Osteoblast (primary cell): ENCODE measurements at places on chromosomes 16 and 17. TPM values are rescaled to one million over a fixed set of nuclear protein-coding genes. Genes with fewer than 3 reads are reported as not detected.
A peak's percentile ranks its signal among the peaks of the same experiment; 100 is the strongest.

GRCh38 chr17:73200476-73200875, 7.6 kb downstream of the COG1 start:
- no peak overlapping the region for H3K27ac ChIP-seq
- H3K36me3 ChIP-seq, result peaks cover 85% of the 10 kb centered on the region
- no peaks in the 10 kb centered on the region for H3K27me3 ChIP-seq
- H3K4me3 ChIP-seq, result no peak overlapping the region
- no peak for DNase-seq
- H3K4me1 ChIP-seq, result no peaks in the 10 kb centered on the region

DNA sequence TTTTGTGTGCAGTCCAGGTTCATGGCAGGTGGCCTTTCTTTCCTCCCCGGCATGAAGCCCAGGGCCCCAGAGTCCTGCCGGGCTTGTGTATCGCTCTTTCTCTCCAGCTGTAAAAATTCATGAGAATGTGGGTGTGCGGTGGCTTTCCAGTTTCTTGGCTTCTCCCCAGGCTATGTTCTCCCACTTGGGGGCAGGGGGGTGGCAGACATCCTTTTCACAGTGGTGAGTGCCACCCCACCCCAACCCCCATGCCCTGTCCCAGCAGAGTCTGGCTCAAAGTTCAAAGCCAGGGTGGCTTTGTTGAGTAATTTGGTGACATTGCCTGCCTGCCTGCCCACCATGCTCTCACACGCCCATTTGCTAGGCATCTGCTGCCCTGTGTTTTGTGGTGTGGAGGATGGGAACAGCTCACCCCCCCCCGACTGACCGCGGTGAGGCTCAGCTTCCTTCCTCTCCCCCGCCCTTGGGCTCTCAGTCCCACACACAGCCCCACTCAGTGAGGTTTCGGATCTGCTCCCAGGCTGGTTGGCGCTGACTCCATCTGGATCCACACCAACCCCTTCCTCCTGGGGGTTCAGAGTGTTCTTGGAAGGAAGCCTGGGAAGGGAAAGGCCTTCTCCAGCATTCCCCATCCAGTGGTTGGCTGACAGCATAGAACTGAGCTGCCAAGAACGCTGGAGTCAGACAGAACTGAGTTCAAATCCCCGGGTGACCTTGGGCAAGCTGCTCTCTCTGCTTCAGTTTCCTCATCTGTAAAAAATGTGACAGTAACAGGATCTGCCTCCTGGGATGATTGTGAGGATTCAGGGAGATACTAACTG, 36.0 kb downstream of the CHD9 start:
- H3K4me3 ChIP-seq, result peak overlapping the region; percentile 51
- peak overlapping the region; percentile 95 for H3K27ac ChIP-seq
- H3K4me1 ChIP-seq, result peaks cover 37% of the 10 kb centered on the region

DNA sequence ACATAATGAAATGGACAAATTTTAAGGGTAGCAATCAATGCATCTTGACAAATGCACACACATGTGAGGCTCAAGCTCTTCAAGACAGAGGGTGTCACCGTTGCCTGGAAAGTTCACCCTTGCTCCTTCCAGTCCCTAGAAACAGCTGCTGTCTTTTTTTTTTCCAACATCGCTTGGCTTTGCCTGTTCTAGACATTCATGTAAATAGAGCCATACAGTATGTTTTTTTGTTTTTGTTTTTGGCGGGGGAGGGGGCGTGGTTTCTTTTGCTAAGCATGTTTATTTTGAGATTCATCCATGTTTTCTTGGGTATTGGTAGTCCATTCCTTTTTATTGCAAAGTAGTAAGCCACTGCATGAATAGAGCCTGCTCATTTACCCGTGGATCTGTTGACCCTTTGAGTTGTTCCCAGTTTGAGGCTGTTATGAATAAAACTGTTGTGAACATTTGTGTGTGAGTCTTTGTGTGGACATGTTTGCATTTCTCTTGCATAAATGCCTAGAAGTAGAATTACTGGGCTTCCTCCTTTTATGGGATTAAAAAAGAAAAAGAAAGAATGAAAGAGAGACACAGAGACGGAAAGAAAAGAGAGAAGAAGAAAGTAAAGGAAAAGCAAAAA, 78.4 kb downstream of the NT5M start:
- H3K4me3 ChIP-seq, result no peak overlapping the region
- H3K4me1 ChIP-seq, result no peaks in the 10 kb centered on the region
- no peak overlapping the region for H3K27ac ChIP-seq
- H3K27me3 ChIP-seq, result peaks cover 34% of the 10 kb centered on the region
- peak; percentile 36 for DNase-seq
- no peaks in the 10 kb centered on the region for H3K36me3 ChIP-seq

DNA sequence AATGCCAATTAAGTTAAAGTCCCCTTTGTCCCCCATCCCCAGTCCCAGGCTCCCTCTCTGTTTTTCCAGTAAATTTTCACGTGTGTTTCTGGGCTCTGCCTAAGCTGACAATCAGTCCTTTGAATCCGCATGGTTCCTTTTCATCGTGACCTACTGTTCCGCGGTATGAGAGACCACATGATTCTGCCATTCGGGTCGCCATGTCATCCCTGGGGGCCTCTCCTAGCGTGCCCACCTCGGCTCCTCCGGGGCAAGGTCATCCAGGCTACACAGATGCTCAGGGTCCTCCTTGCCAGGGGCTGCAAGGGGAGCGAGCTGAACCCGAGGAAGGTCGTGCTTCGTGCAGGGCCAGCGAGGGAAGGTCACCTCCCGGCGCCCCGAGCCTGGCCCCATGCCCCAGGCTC, 157.6 kb downstream of the RAB11FIP4 start:
- peak; percentile 89 for DNase-seq
- H3K4me3 ChIP-seq, result peak overlapping the region; percentile 96

- no peaks in the 10 kb centered on the region for H3K27me3 ChIP-seq
- H3K36me3 ChIP-seq, result no peaks in the 10 kb centered on the region
- H3K4me3 ChIP-seq, result no peak overlapping the region
Observed at GRCh38 chr16:6684076-6684673, 648.5 kb upstream of the RBFOX1 start.

GRCh38 chr17:36849871-36850348, 87.4 kb upstream of the LHX1 start:
- H3K36me3 ChIP-seq, result no peaks in the 10 kb centered on the region
- H3K4me1 ChIP-seq, result peaks cover 17% of the 10 kb centered on the region
- no peaks in the 10 kb centered on the region for H3K27me3 ChIP-seq
- no peak overlapping the region for H3K4me3 ChIP-seq
- DNase-seq, result no peak

DNA sequence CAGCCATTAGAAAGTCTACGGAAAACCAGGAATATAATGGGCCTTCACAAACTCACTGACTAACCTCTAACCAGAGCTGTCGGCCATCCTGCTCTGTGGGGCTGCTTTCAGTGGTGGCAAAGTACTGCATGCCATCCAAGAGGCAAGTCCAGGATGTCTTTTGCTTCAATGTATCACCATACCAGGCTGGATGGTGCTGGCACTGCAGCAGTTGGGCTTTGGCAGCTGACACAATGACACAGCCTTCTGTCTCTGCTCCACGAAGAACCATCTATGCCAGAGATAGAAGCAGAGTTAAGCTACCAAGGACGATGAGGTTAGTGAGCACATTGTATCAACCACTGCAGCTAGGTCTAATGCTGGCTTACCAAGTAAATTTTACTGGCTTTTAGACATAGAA, 9.7 kb upstream of the RSKR start:
- peaks cover 85% of the 10 kb centered on the region for H3K36me3 ChIP-seq

- DNase-seq, result peak; percentile 21
- peaks cover 5% of the 10 kb centered on the region for H3K4me1 ChIP-seq
- H3K4me3 ChIP-seq, result no peak overlapping the region
- peaks cover 31% of the 10 kb centered on the region for H3K27me3 ChIP-seq
- no peaks in the 10 kb centered on the region for H3K36me3 ChIP-seq
Observed at GRCh38 chr16:85696781-85697180, 8.0 kb upstream of the GINS2 start.

- no peaks in the 10 kb centered on the region for H3K27me3 ChIP-seq
- H3K4me1 ChIP-seq, result peaks cover 30% of the 10 kb centered on the region
- H3K36me3 ChIP-seq, result no peaks in the 10 kb centered on the region
- no peak for DNase-seq
- no peak overlapping the region for H3K4me3 ChIP-seq
- H3K27ac ChIP-seq, result no peak overlapping the region
Observed at GRCh38 chr16:25038239-25038954, 23.2 kb upstream of the ARHGAP17 start.

DNA sequence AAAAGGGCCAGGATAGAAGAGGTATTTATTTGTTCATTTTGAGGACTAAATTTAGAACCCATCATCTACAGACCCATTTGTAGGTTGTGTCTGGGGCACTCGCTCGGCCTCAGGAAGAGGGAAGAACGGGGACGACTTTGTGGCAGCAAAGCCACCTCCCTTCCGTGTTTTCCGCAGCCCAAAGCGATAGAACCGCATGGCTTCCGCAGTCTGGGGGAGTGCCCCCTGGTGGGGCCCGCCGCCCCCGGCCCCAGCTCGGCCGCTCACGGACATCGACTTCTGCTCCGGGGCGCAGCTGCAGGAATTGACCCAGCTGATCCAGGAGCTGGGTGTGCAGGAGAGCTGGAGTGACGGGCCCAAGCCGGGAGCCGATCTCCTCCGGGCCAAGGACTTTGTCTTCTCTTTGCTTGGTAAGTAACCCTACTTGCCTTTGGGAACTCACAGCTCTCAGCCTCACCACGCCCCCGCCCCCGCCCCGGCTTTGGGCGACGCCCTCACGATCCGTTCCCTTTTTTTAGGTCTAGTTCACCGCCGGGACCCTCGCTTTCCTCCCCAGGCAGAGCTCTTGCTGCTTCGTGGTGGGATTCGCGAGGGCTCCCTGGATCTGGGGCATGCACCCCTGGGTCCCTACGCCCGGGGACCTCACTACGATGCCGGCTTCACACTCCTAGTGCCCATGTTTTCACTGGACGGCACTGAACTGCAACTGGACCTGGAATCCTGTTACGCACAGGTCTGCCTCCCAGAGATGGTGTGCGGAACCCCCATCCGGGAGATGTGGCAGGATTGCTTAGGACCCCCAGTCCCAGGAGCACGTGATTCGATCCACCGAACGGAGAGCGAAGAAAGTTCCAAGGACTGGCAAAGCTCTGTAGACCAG, 681 bp downstream of the TMEM102 start:
- H3K4me3 ChIP-seq, result peak overlapping the region; percentile 68
- H3K4me1 ChIP-seq, result peaks cover 23% of the 10 kb centered on the region
- H3K36me3 ChIP-seq, result no peaks in the 10 kb centered on the region
- H3K27ac ChIP-seq, result no peak overlapping the region
- peaks cover 39% of the 10 kb centered on the region for H3K27me3 ChIP-seq

GRCh38 chr17:81902023-81902652, at the start of gene NPB:
Gene NPB (plus strand): TSS chr17:81902238. CDS start chr17:81902278, 40 bp downstream.
- H3K4me3 ChIP-seq, result peak within 1 kb of the TSS; percentile 55
- peaks cover 18% of the 10 kb centered on the region for H3K36me3 ChIP-seq
- H3K27me3 ChIP-seq, result no peaks in the 10 kb centered on the region
- peak; percentile 87 for DNase-seq
- H3K27ac ChIP-seq, result no peak within 1 kb of the TSS

- H3K4me3 ChIP-seq, result peak overlapping the region; percentile 42
- DNase-seq, result peak; percentile 41
- H3K4me1 ChIP-seq, result peaks cover 24% of the 10 kb centered on the region
- peak overlapping the region; percentile 82 for H3K27ac ChIP-seq
Observed at GRCh38 chr17:82860606-82861392, 21.0 kb upstream of the ZNF750 start.

DNA sequence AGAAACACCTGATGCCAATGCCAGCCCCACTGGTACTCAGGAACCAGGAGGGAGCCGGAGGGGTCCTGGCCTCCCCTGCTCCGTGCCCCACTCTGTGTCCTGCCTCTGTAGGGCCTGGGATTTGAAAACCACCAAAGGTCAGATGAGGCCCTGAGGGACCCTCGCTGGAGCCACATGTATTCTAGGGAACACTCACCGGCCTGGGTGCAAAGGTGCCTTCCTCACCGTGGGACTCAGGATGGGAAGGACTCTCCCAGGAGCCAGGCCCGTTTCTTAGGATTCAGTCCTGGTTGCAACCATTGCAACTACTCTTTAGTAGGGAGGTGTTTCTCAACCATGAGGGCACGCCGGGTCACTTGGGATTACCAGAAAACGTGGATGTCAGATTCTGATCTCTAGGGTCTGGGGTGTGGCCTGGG, 74.6 kb downstream of the N4BP1 start:
- H3K27ac ChIP-seq, result no peak overlapping the region
- peaks cover under 1% of the 10 kb centered on the region for H3K36me3 ChIP-seq
- DNase-seq, result peak; percentile 78
- H3K4me1 ChIP-seq, result peaks cover 27% of the 10 kb centered on the region
- no peaks in the 10 kb centered on the region for H3K27me3 ChIP-seq
- no peak overlapping the region for H3K4me3 ChIP-seq

DNA sequence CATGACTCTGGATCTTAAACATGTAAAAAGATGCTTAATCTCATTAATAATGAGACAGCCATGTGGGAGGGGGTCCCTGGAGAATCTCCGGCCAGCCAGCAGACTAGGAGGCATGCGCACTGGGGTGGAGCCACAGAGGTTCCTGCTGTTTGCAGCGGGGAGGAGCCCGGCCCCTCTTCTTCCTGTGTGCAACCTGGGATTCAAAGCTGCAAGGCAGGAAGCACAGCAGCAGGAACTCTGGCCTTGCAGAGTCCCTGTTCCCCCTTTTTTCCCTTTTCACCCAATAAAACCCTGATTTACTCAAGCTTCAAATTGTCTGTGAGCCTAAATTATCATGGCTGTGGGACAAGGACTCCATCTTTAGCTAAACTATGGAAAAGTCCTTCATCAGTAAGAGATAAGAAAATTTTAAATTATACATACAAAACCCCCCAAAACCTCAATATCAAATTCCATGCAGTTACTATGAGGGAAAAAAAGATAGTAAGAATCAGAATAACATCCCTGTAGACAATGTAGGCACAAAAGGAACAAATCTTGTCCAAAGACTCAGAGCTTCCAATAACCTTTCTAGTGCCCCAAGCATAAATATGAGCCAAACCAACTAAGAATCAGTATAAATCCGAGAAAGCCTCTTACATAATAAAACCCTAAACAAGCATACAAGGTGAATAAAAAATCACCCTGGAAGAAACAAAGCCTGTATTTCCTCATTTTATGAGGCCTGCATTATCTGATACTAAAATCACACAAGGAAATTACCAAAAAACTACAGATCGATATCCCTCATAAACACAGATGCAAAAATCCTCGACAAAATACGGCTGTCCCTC, 12.1 kb downstream of the CFDP1 start:
- H3K4me3 ChIP-seq, result peak overlapping the region; percentile 1
- H3K27me3 ChIP-seq, result no peaks in the 10 kb centered on the region
- H3K27ac ChIP-seq, result no peak overlapping the region
- DNase-seq, result peak; percentile 31
- no peaks in the 10 kb centered on the region for H3K36me3 ChIP-seq

UNC119 gene
- 23.2 and 25.0 TPM in 2 replicates for total RNA-seq

DRC3 gene
- 1.8 and 2.9 TPM in 2 replicates for total RNA-seq

ITGAD gene
- not detected in 2 replicates for total RNA-seq

KLHL11 gene
- total RNA-seq, result 28.6 and 34.7 TPM in 2 replicates

CRK gene
- 102 and 109 TPM in 2 replicates for total RNA-seq

TNRC6C gene
- 6.2 and 6.5 TPM in 2 replicates for total RNA-seq

ZNF624 gene
- 7.1 and 7.6 TPM in 2 replicates for total RNA-seq

KLHL10 gene
- total RNA-seq, result 0.36 and 0.59 TPM in 2 replicates

SPATA32 gene
- not detected in 2 replicates for total RNA-seq
